Substantia nigra (tissue), 51 donors: ENCODE measurements at places on chromosomes 11 and 22.

GRCh38 chr11:133134314-133135173 lies 397.8 kb downstream of the OPCML start:
- DNase-seq: peak; percentile 59

DNA sequence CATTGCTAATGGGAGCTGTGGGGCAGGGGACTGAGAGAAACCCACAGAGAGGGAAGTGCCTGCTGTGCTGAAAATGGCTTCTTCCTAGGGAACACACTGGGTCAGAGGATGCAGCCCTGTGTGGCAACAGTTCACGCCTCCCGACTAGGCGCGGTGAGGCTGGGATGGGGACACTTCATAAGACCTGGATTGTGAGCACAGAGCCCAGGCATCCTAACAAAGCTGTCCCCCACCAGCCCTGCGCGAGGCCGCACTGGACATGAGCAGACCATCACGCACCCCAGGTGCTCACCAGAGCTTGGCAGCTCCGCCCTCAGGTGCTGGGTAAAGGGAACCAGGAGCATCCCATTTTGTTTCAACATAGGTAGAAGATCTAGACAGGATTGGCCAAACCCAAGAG lies 1.8 kb upstream of the KRTAP5-4 start:
- no peak for DNase-seq

- DNase-seq: no peak
Measured at GRCh38 chr11:107385361-107385981, 72.2 kb downstream of the CWF19L2 start.

- no peak for DNase-seq
Measured at GRCh38 chr22:31022516-31022915, 53.5 kb downstream of the TUG1 start.

GRCh38 chr22:45320357-45320976 lies 10.7 kb downstream of the FAM118A start:
- DNase-seq: no peak

GRCh38 chr11:10293423-10294289 lies at the start of gene SBF2:
Gene SBF2, minus strand, starts transcription at chr11:10294219. Its CDS starts 150 bp downstream, at chr11:10294069.
- peak; percentile 75 for DNase-seq

GRCh38 chr22:47173535-47174021 lies 411.1 kb downstream of the TBC1D22A start:
- no peak for DNase-seq

- no peak for DNase-seq
Measured at GRCh38 chr22:23696326-23696851, 5.6 kb downstream of the RGL4 start.

DNA sequence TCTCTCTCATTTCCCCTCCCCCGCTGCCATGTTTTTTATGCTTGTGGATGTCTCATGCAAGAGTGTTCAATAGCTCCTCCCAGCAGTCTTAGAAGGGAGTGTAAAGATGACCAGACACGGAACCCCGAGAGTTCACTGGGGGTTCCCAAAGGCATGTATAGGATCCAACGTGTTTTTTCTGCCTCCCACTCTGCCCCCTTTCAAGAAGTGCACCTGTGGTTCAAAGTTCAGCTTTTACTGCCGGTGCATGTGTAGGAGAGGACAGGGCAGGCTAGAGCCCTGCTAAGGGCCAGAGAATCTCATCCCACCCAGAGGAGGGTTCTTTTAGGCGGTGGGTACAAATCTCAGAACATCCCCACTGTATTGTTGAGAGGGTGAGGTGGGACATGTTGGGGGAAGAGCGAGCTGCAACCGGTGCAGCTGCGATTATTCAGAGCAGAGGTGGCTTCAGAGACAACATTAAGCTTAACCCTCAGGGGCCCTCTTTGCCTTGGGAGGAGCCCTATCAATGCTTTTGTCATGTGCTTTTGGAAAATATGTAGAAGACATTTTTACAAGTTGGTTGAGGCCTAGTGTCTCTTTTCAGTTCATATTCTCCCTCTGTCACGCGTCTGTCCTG lies 14.5 kb downstream of the MIF start:
- no peak for DNase-seq

DNA sequence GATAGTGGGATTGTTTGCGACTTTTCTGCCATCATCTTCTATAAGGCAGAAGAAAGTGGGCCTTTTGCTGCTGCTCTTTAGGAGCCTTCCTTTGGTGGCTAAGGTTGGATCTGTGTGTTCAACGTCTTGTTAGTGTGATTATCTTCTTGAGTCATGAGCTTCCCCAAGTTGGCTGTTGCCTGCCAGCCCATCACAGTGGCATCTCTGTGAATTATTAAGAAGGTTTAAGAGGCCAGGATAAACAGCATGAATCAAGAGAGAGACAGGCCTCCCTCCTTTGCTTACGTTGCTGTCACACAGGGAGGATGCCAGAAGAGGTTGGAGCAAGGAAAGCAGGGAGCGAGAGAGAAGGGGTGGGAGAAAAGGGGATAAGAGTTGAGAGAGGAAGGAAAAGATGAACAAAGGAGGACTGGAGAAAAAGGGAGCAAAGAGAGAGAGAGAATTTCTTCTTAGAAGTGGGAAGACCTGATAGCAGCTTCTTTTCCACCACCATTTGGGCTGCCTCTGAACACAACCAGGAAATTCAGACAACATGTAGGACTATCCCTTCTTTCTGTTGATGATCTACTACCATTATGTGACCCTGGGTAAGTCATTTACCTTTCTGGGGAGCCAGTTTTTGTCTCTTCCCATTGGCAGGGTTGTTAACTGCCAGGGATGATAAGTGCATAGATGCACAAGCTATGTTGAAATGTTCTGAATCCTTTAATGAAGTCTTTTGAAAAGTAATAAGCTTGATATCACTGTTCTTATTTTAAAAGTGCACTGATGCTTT lies 126.5 kb downstream of the NAV2 start:
- no peak for DNase-seq

GRCh38 chr22:23754220-23754919 lies at the start of gene VPREB3:
Gene VPREB3, minus strand, starts transcription at chr22:23754425. Its CDS starts 62 bp downstream, at chr22:23754363.
- DNase-seq: no peak

- no peak for DNase-seq
Measured at GRCh38 chr11:17655682-17656081, 63.7 kb upstream of the MYOD1 start.

DNA sequence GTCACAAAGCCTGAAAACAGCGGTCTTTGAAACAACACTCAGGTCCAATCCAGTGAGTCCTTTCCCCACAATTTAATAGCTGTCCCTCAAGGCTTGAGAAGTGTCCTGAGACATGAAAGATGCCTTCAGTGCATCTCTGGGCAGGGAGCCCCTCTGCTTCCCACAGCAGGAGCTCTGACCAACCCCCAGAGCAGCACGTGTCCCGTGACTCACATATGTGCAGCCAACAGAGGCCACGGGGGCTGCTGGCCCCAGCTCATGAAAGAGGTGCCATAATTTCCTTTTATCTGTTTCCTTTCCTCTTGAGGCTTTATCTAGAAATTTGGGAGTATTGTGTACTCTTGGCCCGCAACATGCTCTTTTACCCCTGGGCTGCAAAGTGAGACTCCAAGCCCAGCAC lies 33.2 kb upstream of the LMO1 start:
- no peak for DNase-seq

- DNase-seq: no peak
Measured at GRCh38 chr11:115266066-115266639, 238.1 kb downstream of the CADM1 start.

DNA sequence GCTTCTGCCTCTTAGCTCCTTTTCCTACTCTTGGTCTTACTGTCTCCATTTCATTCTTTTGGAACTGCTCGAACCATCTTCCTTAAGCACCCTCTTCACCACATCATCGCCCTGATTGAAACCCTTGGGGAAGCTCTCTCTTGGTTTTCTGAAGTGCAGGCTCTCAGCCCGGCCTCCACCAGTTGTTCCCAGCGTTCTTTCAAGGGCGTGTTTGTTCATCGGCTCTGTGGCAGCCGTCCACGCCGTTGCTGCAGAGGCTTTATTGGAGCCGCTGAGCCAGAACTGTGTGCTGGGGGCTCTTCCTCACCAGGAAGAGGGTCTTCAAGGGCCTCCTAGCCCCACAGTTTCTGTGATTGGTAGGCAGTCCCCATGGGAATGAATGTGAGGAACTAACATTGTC lies 214.1 kb downstream of the TBC1D22A start:
- no peak for DNase-seq

GRCh38 chr22:43988116-43988820 lies 33.0 kb downstream of the SAMM50 start:
- DNase-seq: no peak

- DNase-seq: no peak
Measured at GRCh38 chr11:62127941-62128770, 4.3 kb downstream of the INCENP start.

DNA sequence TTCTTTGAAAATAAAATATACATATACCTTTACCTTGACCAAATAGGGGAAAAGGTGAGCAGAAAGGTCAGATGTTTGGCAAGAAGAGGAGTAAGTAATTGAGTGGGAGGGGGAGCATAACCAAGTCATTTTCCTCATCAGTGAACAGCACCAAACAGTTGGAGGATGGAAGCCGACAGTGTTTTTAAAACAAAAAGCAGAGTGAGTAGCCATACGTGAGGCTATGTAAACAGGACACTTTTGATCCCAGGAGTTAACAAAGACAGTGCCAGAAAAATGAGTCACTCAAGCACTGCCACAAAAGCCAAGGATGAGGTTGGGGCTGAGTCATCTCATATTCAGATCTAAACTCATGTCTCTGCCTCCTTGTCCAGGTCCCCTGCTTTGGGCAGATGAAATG lies 734.7 kb downstream of the KCNA4 start:
- DNase-seq: no peak

GRCh38 chr22:49768951-49769690 lies 58.6 kb downstream of the BRD1 start:
- DNase-seq: peak; percentile 46

GRCh38 chr11:63829823-63830489 lies 9.0 kb upstream of the MARK2 start:
- no peak for DNase-seq

- peak; percentile 38 for DNase-seq
Measured at GRCh38 chr22:42688241-42689211, 32.1 kb downstream of the A4GALT start.

- no peak for DNase-seq
Measured at GRCh38 chr11:112580864-112581263, 320.2 kb upstream of the PLET1 start.

DNA sequence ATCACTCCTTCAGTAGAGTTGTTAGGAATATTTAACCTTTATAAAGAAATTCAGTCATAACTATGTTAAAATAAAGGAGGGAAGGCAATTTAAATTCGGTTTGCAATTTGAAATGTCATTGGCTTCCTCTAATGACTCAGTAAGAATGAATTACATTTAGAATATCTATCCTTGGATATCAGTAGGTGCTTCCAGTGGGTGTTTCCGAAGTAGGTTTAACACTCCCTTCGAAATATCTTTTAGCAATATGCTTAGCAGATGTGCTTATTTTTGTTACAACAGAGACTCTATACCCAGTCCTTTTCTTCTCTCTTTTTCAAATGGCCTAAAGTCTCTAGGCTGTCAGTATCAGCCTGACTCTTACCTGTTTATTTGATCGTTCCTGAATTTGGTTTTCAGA lies 103.7 kb upstream of the RASSF10 start:
- DNase-seq: no peak

- DNase-seq: no peak
Measured at GRCh38 chr22:31825513-31825912, 71.7 kb downstream of the DEPDC5 start.

DNA sequence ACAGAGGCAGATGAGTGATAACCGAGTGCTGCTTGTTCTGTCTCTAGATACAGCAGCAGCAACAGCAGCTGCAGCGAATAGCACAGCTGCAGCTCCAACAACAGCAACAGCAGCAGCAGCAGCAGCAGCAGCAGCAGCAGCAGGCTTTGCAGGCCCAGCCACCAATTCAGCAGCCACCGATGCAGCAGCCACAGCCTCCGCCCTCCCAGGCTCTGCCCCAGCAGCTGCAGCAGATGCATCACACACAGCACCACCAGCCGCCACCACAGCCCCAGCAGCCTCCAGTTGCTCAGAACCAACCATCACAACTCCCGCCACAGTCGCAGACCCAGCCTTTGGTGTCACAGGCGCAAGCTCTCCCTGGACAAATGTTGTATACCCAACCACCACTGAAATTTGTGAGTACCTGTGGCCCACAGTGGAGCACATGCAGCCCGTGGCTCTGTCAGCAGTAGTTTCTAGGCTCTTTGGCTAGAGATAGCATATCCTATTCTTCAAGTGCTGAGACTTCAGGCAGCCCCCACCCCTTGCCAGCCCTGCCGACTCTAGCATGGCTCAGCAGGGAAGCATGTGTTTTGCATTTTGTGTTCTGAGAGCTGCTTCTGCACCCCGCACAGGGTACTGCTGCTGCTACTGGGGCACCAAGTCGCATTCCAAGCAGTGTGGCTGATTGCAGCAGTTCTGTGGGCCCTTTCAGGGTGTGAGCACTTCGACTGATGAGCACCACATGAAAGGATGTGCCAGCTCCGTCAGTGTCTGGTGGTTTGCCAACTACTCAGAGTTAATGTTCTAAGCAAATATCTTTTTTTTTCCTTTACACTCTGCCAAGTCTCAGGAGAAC lies 59.2 kb downstream of the MED15 start:
- no peak for DNase-seq

GRCh38 chr22:46010207-46010867 lies 33.4 kb upstream of the WNT7B start:
- no peak for DNase-seq

DNA sequence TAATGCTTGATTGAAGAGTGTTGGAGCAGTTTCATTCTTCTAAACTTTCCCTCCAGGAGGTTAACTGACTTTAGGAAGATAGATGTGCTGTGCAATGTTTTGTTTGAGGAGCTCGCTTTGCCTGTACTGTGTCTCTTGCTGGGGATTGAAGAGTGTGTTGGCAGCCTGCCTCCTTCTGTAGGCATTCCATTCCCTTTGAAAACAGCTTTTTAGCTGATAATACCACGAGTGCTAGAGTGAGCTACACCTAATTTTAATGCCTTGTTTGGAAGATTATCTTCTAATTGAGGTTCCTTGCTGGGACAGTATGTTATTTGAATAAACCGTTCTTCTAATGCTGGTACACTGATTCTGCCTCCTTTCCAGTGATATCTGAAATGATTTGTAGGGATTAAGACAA lies 7.2 kb downstream of the DDX10 start:
- DNase-seq: no peak

DNA sequence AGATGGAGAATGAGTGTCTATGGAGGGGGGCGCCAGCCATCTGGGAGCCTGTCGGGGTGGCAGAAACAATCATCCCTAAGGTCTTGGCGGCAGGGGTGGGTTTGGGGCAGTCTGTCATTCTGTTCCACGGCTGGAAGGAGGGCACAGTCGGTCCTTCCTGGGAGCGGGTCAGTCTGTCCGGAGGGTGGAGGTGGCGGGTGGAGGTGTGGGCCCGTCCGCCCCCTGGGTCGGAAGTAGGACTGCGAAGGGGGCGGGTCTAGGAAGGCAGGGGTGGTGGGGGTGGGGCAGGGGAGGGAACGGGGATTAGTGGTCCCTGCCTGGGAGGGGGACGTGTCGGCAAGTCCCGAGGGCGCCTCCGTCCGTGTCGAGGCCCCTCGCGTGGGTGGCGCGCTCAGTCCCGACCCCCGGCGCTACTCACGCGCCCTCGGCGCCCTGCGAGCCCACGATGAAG lies 461 bp downstream of the TBC1D10A start:
- no peak for DNase-seq

DNA sequence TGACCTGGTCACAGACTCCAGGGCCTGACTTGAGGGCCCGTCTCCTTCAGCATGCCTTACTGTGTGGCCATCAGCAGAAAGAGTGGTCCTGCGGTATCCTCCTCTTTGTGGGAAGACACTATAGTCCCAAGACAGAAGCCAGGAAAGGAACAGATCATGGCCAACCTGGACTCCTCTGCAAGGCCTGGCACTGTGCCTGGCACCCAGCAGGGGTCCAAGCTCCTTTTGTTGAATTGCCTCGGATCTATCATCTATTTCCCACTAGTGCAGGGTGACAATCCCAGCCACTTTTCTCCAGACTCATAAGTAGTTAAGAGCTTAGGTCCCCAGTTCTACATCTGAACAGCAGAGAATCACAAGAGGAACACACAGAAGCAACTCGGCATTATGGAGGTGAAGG lies 27.0 kb downstream of the DSCAML1 start:
- peak; percentile 38 for DNase-seq
